ENCODE measurements at places on chromosomes 5 and 9.

GRCh38 chr5:92309336-92309991, 926.3 kb upstream of the ARRDC3 start:
- DNase-seq = peak; percentile 6

GRCh38 chr9:108057421-108058134, 568.0 kb upstream of the KLF4 start:
- DNase-seq = no peak

GRCh38 chr5:66144834-66145390, 812 bp downstream of the SREK1 start:
- DNase-seq = peak; percentile 60

DNA sequence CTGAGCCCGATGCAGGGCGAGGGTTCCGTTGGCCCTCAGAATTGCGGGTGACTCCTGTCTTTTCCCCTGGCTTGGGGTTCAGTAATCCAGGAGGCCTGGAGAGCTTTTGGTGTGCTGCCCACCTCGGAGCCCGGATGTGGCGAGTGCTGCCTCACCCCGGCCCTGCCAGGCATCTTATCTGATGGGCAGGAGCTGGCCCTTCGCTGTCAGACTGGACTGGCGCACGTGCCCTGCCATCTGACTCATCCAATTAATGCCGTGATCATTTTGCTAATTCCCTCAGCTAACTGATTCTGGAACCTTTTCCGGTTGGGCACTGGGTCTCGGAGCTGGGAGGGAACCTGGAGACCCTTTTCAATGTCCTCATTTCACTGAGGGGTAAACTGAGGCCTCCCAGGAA, 34.6 kb downstream of the RXRA start:
- no peak for DNase-seq

DNA sequence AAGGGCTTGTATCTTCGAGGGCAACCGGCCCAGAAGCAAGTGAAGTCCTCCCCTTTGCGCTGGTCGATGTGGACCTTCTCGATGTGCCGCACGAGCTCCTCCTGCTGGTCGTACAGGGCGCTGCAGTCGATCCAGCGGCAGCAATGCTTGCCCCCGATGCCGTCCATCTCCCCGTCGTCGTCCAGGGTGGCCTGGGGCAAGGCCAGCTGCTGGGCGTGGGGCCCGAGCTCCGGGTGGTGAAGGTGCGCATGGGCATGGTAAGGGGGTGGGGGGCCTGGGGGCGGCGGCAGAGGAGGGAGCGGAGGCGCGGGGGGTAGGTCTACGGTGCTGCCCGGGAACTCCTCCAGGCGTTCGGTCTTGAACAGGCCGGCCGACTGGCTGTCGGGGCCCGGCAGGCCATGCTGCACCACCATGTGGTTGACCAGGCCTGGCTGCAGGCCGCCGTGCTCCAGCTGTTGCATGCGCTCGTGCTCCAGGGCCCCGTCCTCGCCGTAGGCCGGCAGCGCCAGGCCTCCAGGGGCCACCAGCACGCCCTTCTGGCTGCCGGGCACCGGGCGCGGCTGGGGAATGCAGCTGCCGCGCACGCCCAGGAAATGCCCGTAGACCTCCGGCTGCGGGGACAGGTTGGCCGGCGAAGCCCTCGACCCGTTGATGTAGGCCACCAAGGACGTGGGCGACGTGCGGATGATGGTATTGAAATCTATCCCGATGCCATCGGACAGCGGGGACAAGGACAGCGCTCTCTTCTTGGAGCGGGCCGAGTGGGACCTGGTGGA, 181.8 kb downstream of the GLIS3 start:
- no peak for DNase-seq

DNA sequence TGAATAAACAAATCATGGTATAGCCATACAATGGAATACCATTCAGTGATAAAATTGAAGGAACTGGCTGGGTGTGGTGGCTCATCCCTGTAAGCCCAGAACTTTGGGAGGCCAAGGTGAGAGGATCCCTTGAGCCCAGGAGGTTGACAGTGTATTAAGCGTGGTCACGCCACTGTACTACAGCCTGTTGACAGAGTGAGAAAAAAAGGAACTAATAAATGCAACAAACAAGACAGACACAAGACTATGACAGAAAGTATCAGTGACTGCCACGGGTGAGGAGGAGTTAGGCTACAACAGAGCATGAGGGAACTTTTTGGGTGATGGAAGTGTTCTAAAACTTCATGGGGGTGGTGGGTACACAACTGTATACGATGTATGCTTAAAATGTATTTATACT, 2.2 kb downstream of the FNIP1 start:
- DNase-seq = no peak
